ENCODE measurements at places on chromosomes 6 and 20.

DNA sequence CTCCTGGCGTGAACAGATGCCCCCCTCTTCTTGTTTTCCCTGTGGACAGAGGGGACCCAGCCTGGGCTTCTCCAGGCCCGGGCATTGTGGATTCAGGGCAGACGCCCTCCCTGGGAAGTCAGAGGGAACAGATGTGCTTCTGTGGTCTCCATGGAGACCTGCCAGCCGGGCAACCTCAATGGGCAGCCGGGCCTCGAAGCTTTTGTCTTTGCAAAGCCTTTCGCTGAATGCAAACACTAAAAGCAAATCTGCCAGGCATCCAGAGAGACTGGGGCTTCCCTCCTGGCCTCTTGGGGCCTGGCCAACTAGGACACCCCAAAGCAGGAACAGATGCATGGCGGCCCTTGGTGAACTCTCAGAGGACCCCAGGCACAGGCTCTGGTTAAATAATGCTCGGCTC lies 370.0 kb upstream of the SULF2 start:
- H3K4me3 ChIP-seq: no peak overlapping the region
- no peaks in the 10 kb centered on the region for H3K27me3 ChIP-seq
- no peak overlapping the region for H3K27ac ChIP-seq
- H3K36me3 ChIP-seq: no peaks in the 10 kb centered on the region
- peaks cover 23% of the 10 kb centered on the region for H3K4me1 ChIP-seq

- no peaks in the 10 kb centered on the region for H3K27me3 ChIP-seq
- H3K36me3 ChIP-seq: no peaks in the 10 kb centered on the region
- H3K27ac ChIP-seq: peak overlapping the region; percentile 5
- DNase-seq: no peak
- no peak overlapping the region for H3K4me3 ChIP-seq
These were observed 62.9 kb downstream of the ZMYND8 start for GRCh38 chr20:47293631-47294030.

DNA sequence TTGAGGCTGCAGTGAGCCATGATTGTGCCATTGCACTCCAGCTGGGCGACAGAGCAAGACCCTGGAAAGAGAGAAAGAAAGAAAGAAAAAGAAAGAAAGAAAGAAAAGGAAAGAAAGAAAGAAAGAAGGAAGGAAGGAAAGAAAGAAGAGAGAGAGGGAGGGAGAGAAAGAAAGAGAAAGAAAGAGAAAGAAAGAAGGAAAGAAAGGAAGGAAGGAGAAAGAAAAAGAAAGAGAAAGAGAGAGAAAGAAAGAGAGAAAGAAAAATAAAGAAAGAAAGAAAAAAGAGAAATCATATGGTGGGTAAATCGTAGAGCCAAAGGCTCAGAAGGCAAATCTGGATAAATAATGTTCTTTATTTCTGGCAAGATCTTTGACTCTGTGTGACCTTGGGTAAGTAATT lies 53.4 kb downstream of the CD40 start:
- no peaks in the 10 kb centered on the region for H3K27me3 ChIP-seq
- H3K4me1 ChIP-seq: no peaks in the 10 kb centered on the region
- no peaks in the 10 kb centered on the region for H3K36me3 ChIP-seq
- H3K27ac ChIP-seq: no peak overlapping the region
- H3K4me3 ChIP-seq: no peak overlapping the region

GRCh38 chr6:136932599-136932998 lies 10.5 kb downstream of the SLC35D3 start:
- H3K4me1 ChIP-seq: no peaks in the 10 kb centered on the region
- no peak overlapping the region for H3K27ac ChIP-seq
- H3K4me3 ChIP-seq: no peak overlapping the region
- no peaks in the 10 kb centered on the region for H3K36me3 ChIP-seq
- DNase-seq: no peak

GRCh38 chr6:154732538-154733182 lies 556 bp upstream of the SCAF8 start:
- DNase-seq: peak; percentile 59
- no peaks in the 10 kb centered on the region for H3K36me3 ChIP-seq
- peak overlapping the region; percentile 100 for H3K27ac ChIP-seq
- peaks cover 6% of the 10 kb centered on the region for H3K4me1 ChIP-seq
